ENCODE measurements at places on chromosomes 11 and 22. TPM values are rescaled to one million over a fixed set of nuclear protein-coding genes. Genes with fewer than 3 reads are reported as not detected.

DNA sequence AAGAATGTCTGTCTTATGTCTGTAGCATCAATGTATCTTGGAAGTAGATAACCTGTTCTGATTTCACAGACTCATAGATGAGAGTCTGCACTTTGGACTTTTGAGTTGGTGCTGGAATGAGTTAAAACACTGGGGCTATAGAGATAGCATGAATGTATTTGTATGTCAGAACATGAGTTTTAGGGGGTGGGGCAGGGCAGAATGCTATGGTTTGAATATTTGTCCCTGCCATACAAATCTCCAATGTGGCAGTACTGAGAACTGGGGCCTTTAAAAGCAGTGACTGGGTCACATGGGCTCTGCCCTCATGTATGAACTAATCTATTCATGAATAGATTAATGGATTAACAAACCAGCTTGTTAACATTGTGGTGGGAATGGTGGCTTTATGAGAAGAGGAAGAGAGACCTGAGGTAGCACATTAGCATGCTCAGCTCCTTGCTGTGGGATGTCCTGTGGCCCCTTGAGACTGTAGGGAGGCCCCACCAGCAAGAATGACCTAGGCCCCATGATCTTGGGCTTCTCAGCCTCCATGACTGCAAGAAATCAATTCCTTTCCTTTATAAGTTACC, 15.5 kb upstream of the OR52K1 start:
- no peak for DNase-seq

The OR8U1 gene
- not detected for polyA plus RNA-seq

- no peak for DNase-seq
Observed at GRCh38 chr22:29344137-29344536, 28.6 kb upstream of the RASL10A start.

The UBQLNL gene
- 42.8 TPM for polyA plus RNA-seq

DNA sequence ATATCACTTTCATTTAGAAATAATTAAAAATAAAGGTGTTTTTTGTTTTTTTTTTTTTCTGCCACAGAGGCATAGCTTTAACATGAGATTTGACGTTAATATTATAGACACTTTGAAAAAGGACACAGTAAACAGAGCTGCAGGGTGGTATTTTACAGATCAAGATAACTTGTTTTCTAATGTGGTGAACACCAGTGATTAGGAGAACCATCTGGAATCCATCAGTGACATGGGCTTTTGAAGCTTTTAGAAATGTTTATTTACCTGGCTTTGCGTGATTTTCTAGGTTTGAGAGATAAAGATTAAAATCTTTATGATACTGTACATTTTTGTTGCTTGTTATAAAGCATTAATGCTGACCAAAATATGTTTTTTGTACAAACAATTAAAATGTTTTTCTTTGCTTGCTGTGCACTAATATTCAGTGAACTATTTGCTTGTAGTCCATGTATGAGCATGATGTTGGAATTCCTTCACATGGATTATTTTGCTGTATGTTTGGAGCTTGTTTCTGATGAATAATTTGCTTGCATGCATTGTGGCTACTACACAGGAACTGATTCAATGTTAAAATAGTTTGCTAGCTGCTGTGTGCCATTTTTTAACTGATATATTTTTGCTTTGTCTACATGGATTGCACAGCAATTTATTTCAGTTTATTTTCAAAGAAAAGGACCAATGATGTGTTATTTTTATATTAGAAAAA, 352.1 kb upstream of the NARS2 start:
- DNase-seq, result no peak

DNA sequence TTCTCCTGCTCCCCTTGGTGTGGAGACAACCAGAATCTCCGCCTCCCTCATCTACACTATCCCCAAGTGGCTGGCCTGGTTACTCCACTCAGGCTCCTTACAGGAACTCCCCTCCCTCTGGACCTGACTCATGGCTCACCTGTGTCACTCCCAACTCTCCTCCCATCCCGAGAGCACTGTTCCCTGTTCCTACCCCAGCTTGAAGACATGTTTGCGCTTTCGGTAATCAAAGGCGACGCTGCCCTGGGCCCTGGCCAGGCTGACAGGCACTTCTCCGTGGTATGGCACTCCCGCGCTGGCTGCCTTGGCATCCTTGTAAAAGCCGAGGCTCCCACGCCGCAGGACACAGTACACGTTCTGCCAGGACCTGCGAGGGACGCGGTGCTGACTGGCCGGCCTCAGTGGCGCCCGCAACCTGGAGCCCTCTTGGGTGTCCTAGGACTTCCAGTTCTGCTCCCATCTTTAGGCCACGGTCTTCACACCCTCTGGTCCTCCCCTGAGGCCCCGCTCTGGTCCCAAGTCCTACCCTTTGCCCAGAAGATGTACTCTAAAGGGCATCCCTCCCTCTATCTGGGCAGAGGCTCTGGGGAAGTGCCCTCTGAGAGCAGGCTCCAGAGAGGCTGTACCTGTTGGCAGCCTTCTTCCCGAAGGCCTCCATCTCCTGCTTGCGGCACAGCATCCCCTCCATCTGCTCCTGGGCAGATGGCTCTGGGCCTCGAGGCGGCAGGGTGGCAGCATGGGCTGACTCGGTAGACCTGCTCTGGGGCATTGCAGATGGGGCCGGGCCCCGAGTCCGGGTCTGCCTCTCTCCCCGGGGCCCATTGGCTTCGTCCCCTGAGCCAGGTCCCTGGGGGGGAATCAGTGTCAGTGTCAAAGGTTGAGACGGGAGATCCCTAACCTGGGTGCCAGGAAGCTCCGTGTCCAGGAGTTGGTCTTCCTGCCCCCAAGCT, 9.4 kb upstream of the RBM4B start:
- DNase-seq, result no peak

DNA sequence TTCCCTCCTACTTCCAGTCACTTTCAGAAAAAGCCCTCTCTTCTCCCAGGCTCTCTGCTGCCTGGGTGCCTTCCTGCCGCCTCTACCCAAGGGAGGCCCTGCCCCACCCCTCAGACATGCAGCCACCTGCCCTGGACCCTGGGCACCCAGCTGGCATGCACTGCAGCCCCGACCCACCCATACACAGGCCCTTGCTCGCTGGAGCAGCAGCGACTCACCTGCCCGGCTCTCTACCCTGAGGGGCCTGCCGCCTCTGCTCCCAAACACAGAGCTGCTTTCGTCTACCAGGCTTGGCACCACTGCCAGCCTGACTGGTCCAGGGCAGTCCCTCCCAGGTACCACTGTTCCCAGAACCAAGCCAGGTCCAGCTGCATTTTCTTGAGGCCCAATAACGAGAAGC, 1.2 kb upstream of the TSSK2 start:
- no peak for DNase-seq

The RIBC2 gene
- polyA plus RNA-seq, result 66.7 TPM

The OR8D1 gene
- not detected for polyA plus RNA-seq

DNA sequence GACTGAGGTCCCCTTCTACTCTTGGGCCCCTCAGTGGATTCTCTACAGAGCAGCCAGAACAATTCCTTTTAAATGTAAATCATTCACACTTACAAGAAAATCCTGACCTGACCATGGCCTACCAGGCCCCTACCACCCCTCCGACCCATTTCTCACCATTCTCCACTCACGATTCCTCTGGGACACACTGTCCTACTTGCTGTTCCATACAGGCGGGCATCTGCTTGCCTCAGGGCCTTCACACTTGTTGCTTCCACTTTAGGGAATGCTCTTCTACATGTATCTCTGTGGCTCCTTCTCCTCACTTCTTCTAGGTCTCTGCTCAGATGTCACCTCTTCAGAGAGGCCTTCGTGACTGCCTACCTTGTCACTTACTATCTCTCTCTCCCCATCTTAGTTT, 3.4 kb downstream of the USH1C start:
- no peak for DNase-seq

- DNase-seq, result no peak
Observed at GRCh38 chr11:69721106-69721505, 17.3 kb upstream of the FGF19 start.

All from testis (tissue), 5 donors.